LHCN-M2 (cell line): ENCODE measurements at places on chromosomes 1 and 21.

- no peak for DNase-seq
These were observed 324.8 kb downstream of the VAV3 start for GRCh38 chr1:107640207-107640606.

DNA sequence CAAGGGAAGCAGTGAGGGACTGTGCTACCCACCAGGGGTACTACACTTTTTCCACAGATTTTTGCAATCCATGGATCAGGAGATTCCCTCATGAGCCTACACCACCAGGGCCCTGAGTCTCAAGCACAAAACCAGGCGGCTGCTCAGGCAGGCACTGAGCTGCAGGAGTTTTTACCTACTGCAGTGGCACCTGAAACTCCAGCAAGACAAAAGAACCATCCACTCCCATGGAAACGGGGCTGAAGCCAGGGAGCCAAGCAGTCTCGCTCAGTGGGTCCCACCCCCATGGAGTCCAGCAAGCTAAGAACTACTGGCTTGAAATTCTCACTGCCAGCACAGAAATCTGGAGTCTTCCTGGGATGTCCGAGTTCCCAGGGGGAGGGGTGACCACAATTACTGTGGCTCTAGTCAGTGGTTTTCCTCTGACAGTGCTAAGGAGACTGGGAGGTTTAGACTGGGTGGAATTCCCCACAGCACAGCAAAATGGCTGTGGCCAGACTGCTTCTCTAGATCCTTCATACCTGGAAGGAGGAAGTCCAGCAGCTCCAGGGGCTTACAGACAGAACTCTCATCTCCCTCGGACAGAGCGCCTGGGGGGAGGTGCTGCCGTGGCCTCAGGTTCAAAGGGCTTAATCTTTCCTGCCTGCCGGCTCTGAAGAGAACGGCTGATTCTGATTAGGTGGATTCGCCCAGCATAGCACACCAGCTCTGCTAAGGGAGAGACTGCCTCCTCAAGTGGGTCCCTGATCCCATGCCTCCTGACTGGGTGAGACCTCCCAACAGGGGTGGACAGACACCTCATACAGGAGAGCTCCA, 437.8 kb downstream of the LTN1 start:
- peak; percentile 24 for DNase-seq

- no peak for DNase-seq
These were observed 23.1 kb upstream of the AJAP1 start for GRCh38 chr1:4631321-4631720.

- no peak for DNase-seq
These were observed 415 bp upstream of the LAD1 start for GRCh38 chr1:201399352-201400126.

- no peak for DNase-seq
These were observed 471.3 kb downstream of the PLA2G4A start for GRCh38 chr1:187300081-187300480.
